ENCODE measurements at places on chromosomes 3 and 15.

GRCh38 chr15:72604794-72605193 is 49.7 kb upstream of the GOLGA6B start:
- no peak for DNase-seq

GRCh38 chr3:15964605-15965442 is 167.0 kb upstream of the ANKRD28 start:
- no peak for DNase-seq

DNA sequence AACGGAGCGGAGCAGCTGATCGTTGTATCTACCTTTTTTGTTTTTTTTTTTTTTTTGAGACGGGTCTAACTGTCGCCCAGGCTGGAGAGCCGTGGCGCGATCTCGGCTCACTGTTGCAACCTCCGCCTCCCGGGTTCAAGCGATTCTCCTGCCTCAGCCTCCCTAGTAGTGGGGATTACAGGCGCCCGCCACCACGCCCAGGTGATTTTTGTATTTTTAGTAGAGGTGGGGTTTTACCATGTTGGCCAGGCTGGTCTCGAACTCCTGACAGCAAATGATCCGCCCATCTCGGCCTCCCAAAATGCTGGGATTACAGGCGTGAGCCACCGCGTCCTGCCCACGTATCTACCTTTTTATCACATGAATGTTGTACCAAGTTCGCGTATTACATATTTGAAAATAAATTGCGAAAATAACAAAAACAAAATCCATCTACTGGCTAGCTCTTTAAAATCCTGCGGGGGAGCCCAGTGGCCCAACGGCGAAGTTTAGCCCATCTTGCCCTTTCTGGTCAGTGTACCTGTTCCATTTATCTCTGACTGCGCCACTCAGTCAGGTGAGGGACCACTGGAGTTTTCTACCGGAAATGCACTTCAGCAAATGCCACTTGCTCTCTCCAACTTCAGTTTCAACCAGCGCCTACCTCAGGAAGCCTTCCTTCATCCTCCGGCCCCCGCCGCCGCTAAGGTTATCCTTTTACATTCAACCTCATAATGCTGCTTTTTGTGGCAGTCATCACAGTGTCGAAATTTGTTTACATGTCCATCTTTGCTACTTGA is 1.2 kb upstream of the EIF3J start:
- no peak for DNase-seq

GRCh38 chr3:37952564-37952963 is 38.0 kb upstream of the VILL start:
- no peak for DNase-seq

GRCh38 chr15:59191855-59192237 is 14.8 kb upstream of the LDHAL6B start:
- no peak for DNase-seq

- no peak for DNase-seq
Measured at GRCh38 chr3:128269796-128270195, 116.5 kb downstream of the EEFSEC start.

- no peak for DNase-seq
Measured at GRCh38 chr3:112304611-112305010, 10.6 kb upstream of the SLC9C1 start.

GRCh38 chr15:38266247-38266986 is 13.8 kb downstream of the SPRED1 start:
- no peak for DNase-seq

DNA sequence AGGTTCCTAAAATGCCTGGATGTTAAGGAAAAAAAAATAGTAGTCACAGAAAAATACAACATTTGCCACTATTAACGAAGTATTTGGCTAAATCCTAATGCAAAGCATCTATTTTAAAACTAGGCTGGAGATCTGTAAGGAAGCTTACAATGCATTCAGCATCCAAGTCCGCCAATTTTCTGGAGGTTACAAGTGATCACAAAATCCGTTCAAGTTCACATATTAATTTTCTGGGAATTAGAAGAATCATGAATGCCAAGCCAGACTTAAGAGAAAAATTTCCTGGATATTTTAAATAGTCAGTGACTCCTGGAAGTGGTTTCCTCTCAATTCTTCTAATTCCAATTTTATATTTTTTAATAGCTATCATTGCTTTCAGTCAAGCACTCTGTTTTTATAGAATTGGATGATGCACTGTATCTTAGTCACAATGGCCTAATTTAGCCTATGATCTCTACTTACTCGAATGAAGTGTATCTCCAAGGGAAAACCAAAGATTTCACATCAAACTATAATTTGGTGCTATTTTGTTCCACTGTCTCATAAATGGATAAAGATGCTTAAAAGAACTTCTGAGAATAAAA is 60.4 kb downstream of the P3H2 start:
- no peak for DNase-seq

- DNase-seq = no peak
Measured at GRCh38 chr15:78396976-78397375, 41.0 kb upstream of the IREB2 start.

DNA sequence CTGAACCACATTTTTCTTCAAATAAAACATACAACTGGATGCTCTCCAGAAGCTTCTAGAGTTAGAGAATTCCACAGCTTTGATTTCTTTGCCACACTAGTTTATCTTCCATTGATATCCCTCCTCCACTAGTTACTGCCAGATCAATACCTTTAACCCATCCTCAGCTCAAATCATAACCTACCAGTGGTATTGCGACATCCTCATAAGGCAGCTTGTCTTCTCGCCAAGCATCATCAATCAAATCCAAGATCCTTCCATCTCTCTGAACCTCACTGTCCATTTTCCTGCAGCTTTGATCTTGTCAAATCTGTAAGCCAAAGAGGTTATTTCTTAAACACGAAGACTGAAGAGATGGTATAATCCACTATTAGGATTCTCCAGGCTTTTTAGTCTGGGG is 3.2 kb downstream of the ANAPC13 start:
- no peak for DNase-seq
